ENCODE measurements at places on chromosomes 2 and 18.

DNA sequence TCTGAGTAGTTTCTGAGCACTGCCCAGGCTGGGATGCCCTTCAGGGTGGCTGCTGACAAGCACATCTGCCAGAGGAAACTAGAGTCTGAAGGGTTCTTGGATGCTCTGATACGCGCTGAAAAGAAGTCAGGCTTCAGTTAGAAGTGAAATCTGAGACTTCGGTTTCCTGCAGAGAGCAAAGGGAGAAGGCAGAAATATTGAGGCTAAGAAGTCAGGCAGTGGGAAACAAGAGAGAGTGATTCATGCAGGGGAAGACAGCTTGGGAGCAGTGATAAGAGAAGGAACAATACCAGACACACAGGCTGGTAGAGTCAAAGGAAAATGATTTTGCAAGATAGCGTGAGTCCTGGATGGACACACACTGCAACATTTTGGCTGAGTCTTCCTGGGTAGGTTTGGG lies 51.0 kb upstream of the BOD1L2 start:
- DNase-seq: no peak

DNA sequence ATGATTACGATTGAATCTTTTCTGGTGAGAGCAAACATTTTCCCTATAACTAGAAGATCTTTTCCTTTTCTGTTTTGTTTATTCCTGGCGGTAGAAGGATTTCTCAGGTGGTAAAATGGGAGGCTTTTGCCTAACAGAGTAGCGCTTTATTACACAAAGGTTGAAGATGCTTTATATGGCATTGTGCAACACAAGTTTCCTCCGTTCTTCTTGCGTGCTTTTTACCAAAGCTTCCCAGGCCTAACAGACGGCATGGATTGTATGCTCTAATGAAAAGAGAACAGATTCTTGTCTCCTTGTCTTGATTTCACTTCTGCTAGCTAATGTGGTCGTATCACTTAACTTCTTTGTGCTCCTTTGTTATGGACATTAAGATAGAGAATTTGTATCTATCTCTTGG lies 43.8 kb downstream of the MYO1B start:
- no peak for DNase-seq

- peak; percentile 44 for DNase-seq
Measured at GRCh38 chr18:64519201-64519600, 370.3 kb upstream of the LINC00305 start.

GRCh38 chr2:240704651-240705050 lies 13.0 kb downstream of the AQP12A start:
- DNase-seq: no peak

- DNase-seq: no peak
Measured at GRCh38 chr2:174615871-174616436, 18.4 kb upstream of the WIPF1 start.

DNA sequence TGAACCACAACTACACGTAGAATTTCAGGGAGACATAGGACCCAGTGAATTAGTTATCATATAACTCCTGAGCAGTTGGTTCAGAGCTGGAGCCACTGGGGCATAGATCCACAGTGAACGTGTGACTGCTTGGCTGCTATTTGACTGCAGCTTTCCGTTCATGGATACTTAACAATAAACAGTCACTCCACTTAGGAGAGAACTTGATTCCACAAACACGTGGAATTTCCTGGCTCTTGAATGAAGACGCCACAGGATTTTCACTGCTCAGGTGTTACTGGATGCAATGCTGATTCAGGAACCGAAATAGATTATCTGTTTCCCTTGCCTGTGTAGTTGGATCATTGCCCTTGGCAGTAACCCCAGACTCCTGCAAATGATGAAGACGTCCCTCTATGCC lies 679.1 kb upstream of the ZEB2 start:
- DNase-seq: no peak

DNA sequence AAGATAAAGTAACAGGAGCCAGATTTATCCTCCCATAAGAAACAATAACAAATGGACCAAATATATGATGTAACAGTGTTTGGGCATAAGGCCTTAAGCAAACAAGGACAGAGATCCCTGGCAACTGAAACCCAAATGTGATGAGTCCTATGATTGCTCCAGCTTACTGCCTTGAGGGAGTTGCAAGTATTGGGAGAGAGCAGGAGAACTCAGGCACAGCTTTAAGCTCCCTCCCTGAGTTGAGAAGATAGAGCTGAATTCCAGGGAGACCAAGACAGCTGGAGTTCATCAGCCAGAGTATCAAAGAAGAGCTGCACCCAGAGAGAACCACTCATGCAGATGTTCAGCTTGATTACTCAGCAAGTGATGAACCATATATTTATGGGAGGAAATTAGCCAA lies 814.5 kb upstream of the RAB6C start:
- no peak for DNase-seq

All from WERI-Rb-1 (cell line).